ENCODE measurements at places on chromosomes 3 and 15. TPM values are rescaled to one million over a fixed set of nuclear protein-coding genes. Genes with fewer than 3 reads are reported as not detected.
A peak's percentile ranks its signal among the peaks of the same experiment; 100 is the strongest.

The ANKUB1 gene
- total RNA-seq, result not detected

The RHCG gene
- total RNA-seq, result 0.07 TPM

The CPLX3 gene
- total RNA-seq, result not detected

The MAP6D1 gene
- 14.4 TPM for total RNA-seq

The SLC49A4 gene
- 10.3 TPM for total RNA-seq

The TTC21A gene
- total RNA-seq, result 0.86 TPM

DNA sequence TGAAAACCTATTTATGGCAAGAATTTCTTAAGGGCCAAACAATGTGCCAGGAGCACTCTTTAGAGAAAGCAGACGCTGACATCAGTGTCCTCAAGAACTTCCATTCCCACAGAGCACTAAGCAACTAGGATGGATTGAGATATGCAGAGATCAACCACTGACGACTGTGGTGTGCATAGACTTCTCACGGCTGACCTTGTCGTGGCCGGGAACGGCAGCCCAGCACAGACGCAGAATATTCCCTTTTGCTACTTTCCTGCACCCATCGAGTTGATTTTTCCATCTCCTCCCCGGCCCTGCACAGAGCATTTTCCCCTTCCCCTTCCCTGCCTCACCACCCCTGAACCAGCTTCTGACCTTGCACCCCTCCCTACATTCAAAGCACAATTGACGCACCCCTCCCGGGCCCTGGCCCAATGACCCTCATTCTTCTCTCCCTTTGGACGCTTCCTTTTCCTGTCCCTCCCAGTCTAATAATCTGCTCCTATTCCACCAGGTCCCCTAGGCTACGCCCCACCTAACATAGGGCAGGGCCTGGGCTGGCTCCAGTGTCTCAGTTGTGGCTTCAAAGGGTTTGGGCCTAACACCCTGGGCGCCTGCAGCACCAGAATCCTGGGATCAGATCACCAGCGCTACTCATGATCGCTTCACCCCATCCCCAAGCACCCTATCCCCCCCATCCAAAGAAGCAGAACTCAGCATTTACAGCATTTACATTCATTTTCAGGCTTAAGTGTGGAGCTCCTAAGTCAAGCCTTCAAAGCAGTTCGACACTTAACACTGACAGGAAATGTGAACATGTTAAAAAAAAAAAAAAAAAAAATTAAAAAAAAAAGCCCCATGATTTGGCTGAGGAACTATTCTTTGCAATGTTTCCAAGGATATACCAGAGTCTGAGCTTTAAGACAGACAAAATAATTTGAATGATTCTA, 151.2 kb downstream of the FOXP1 start:
- DNase-seq, result no peak

GRCh38 chr3:46194868-46195553, 13.1 kb downstream of the CCR1 start:
- DNase-seq, result no peak

GRCh38 chr3:70889162-70890019, 577.0 kb upstream of the MDFIC2 start:
- no peak for DNase-seq

DNA sequence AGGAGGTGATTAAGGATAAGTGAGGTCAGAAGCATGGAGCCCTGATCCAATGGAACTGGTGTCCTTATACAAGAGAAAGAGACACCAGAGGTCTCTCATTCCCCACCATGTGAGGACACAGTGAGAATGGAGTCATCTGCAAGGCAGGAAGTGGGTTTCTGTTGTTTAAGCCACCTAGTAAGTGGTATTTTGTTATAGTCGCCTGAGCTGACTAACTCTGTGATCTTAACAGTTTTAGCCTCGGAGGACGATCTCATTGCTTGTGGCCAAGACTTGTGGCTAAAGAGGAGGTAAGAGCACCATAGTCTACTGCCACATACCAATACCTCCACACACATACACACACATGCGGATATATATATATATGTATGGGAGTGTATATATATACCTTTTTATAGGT, 73.8 kb downstream of the MCTP2 start:
- no peak for DNase-seq

DNA sequence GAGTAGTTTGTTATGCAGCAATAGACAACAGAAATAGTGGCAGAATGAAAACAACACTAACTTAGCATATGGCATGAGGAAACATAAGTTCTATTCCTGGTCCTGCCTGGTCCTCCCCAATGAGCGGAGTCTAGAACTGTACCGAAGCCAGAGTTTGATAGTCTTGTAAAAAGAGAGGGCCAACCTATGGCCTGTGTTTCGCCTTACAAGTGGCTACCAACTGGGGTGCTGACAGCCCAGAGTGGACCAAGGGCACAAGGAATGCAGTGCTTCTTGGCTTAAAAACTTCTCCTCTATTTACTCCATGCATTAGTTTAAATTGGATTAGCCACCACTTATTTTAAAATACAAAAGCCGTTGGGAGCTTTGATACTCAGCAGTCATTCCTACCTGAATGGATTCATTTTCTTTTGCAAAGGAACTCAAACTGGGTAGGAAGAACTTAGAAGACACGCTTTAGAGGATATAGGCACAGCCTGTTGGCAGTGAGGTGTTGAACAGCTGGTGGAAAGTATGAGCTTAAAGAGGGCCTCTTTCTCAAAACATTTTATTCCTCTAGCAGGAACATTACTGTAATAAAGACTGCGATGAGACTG, 302.9 kb downstream of the PLCL2 start:
- no peak for DNase-seq

DNA sequence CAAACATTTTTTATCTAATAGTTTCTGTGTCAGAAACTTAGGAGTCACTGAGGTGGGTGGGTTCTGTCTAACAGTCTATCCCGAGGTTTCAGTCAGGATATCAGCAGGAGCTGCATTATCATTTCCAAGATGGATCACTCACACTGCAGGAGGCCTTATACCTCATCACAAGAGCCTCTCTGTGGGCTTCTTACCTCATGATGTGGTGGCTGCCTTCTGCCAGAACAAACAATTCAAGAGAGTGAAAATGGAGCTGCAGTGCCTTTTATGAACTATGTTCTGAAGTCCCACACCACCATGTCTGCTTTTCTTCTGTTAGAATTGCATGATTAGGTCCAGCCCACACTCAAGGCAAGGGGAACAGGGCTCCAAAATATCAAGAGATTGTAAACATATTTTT, 27.9 kb downstream of the RFX7 start:
- DNase-seq, result no peak

DNA sequence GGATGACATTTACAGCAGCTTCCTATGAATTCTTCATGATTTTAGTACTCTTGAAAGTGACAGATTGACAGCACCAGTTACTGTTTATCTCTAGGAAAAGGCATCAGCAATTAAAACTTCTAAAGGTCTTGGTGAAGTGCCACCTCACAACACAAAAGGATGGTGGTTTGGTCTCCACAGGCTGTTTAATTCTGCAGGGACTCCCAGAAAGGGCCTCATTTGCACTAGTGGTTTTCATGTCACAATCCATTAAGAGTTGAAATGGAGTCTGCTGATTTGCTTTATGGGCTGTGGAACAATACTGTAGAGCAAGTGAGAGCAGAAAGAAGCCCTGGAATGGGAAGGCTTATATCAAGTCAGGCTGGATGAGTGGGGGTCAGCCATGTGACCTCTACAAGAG, 225.3 kb upstream of the KCNMB2 start:
- no peak for DNase-seq

- no peak for DNase-seq
Measured at GRCh38 chr3:53089511-53089910, 40.7 kb downstream of the RFT1 start.

GRCh38 chr3:64763980-64764379, 76.2 kb upstream of the ADAMTS9 start:
- DNase-seq, result no peak

- peak; percentile 12 for DNase-seq
Measured at GRCh38 chr3:38655708-38656300, 6.3 kb upstream of the SCN5A start.

DNA sequence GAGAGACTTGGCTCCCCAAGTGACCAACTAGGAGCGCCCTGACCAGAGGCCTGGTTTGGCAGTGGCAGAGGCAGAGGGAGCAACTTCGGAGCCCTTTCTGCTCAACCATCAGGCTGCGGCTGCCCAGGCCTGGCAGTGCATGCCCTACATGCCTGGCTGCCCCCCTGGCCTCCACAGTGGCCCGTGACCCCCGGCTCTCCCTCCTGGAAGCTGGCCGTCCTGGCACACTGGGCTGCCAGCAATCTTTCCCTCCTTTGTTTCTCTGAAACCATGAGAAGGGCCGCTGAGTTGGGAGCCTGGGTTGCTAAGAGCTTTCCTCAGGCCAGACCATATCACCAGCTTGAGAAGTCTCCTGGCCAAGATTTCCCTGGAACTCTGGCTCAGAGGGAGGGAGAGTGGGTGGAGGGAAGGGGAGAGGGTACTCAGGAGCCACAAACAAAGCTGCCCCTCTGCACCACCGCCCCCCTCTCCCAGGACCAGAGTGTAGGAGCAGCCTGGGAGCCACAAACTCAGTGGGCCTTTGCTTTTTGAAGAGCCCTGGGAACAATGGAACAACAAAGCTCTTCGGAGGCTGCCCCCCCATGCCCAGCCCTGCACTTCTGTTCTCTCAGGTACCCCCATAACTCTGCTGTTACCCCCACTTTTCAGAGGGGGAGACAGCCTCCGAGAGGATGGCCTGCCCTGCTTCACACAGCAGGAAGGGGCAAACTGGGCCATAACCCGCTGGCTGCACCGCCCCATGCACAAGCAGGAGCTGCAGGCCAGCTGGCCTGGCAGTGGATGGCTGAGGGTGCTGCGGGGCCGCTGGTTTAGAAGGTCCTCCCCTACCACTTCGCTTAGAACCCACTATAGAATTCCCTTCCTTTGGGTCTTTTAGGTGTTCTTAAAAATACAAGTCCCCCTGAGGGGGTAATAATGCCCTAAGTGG, 11.3 kb downstream of the CORO2B start:
- no peak for DNase-seq

- no peak for DNase-seq
Measured at GRCh38 chr3:27278383-27279055, 90.7 kb downstream of the NEK10 start.

- DNase-seq, result no peak
Measured at GRCh38 chr3:110773413-110773954, 298.1 kb upstream of the NECTIN3 start.

DNA sequence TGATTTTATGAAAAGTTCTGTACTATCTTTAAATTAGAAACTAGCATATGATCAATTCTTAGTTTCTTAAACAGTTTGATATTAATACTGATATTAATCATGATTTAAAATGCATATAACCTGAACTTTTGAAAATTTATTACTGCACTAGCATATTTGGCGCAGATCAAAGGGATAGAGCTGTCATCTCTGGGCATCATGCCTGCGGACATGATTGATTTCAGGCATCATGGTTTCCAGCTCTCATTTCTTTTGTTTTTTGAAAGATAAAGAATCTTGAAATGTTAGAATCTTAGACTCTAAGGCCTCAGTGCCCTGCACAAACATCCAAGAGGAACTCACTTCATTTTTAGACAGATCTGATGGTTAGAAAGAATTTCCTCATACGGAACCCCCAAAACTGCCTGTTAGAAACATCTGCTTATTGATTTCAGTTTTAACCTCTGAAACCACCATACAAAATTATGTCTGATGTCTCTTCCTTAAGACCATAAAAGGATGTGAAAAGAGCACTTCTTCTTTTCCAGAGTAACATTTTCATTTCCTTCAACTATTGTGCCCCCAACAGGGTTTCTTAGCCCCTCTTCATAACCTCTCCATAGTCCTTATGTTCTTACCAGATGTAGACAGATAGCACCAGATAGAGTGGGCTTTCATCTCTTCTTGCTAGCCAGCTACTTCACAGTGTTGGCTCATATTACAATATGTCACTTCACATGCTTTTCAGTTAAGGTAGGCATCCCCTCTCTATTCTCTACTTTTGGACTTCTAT, 110.8 kb downstream of the BBX start:
- no peak for DNase-seq

GRCh38 chr3:74614107-74614967, at the start of gene CNTN3:
TSS of gene CNTN3 (minus strand) at chr3:74614659. CDS start at chr3:74521112, 93,547 bp downstream.
- no peak for DNase-seq

DNA sequence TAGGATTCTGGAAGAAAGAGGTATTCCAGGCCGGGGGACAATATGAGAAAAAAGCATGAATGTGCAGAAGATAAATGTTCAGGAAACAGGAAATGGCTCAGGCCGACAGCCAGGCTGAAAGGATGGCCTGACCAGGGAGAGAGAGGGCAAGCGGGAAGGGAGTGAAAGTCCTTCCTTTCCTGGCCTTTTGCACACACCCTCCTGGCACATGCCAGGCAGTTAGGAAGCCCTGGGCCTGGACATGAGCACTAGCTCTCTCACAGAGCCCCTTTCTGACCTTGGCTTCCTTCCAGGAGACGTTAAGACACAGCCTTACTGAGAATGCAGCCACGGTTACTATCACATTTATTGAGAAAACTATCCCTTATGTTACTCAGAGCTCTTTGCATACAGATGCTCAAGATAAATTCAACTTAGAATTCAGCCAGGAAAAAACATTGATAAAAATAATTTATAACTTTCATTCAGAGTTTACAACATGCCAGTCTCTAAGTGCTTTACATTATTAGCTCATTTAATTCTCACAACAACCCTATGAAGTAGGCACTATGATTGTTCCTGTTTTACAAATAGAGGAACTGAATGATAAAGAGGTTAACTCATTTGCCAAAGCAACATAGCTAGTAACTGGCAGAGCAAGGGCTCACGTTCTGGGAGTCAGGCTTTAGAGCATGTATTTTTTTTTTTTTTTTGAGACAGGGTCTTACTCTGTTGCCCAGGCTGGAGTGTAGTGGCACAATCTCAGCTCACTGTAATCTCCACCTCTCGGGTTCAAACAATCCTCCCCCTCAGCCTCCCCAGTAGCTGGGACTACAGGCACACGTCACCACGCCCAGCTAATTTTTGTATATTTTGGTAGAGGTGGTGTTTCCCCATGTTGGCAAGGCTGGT, 39.4 kb upstream of the SMAD3 start:
- no peak for DNase-seq

GRCh38 chr3:4980229-4981203, 1.3 kb downstream of the BHLHE40 start:
- no peak for DNase-seq

- no peak for DNase-seq
Measured at GRCh38 chr3:116112696-116113095, 332.6 kb downstream of the LSAMP start.

- no peak for DNase-seq
Measured at GRCh38 chr3:48552111-48552951, 4.3 kb downstream of the PFKFB4 start.

- no peak for DNase-seq
Measured at GRCh38 chr15:61057376-61057775, 171.7 kb downstream of the RORA start.

DNA sequence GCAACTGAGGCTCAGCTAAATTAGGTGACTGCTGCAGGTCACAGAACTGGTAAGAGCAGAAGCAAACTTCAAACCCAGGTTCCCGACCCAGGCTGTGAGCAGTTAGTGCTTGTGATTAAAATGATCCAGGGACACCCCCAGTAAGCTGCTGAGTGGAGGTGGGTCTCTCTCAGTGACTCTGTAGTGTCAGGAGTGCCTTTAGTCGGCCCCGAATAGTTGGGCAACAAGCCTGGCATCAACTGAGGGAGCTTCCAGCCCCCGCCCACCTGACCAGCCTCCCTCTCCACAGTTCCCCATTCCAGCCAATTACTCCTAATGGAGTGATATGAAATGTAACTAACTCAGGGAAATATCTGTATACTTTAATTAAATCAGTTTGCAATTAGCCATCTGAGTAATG, 168.0 kb upstream of the SMAD3 start:
- DNase-seq, result no peak

All from epithelial cell of proximal tubule (primary cell).